T47D (cell line): ENCODE measurements at places on chromosomes 12 and 14.

DNA sequence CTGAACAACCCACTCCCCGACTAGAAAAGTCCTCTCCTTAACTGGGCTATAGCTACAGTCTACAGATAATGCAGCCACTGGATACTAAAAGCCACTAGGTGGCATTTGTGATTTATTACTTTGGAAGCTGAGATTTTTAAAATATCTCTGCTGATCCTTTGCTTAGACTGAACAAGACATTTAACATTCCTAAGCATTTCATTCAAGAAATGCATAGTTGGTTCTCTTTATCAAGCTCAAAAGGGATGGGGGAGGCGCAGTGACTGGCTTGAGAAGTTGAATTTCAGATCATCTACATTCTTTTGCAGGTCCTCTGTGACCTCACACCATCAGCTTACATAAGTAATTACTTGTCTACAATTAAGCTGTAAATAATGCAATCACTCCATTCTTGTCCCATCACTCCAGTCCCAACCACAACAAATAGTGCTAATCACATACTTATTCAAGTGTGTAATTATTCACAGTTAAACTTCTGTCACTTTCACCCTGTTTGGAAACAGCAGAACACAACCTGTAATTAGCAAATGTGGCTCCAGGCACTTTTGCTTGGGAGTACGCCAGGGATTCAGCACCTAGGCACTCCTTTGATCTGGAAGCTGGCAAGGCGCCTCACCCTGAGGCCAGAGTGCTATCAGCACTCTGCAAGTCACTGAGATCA is 203.6 kb downstream of the NOVA1 start:
- peak; percentile 49 for DNase-seq

DNA sequence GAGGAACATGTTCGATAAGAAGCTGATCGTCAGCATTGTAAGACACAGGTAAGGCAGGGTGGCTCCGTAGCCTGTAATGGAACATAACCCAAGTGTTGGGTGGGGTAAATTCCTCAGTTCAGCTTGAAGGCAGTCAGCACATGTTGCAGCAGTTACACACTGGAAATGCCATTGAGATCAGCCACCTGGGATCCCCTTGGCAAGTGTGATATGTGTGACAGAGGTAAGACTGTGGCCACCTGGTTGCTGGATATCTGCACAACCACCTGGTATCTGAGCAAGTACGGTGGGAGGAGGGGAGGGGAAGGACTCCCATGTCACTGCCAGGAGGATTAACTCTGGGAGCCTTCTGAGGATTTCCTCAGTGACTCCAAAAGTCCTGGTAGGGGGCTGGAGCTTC is 158.0 kb upstream of the CAND1 start:
- DNase-seq: no peak

- DNase-seq: peak; percentile 58
Measured at GRCh38 chr14:91303091-91303923, 58.8 kb upstream of the GPR68 start.

GRCh38 chr12:1322821-1323220 is 271.6 kb downstream of the FBXL14 start:
- no peak for DNase-seq

DNA sequence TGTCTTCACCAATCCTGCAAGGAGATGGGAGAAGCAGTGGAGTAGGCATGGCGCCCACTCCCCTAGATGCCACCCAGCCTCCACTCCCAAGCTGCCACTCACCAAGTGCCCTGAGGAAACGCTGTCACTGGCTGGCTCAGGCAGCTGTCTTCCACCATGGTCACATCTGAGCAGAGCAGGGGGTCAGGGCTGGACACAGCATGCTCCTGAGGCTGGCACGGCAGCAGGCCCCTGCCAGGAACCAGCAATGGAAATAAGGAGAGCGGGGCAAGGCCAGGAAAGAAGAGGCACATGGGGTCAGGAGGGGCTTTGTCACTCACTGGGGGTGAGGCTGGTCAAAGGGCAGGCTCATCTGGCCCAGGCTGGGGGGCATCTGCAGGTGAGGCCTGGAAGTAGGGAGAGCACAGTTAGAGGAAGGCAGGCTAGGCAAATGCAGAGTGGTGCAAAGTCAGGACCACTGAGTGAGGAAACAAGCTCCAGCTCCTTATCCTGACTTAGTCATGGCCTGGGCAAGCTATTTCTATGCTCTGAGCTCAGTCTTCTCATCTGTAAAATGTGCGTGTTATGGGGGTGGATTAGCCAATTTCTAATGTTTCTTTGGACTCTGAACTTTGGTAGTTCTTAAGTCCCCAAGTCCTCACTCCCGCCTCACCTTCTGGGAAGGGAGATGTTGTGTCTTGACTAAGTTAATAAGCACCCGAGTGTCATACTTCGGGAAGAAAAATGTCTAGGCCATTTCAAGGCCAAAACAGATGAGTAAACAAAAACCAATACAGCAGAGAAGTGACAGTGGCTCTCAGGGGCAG is 8.0 kb downstream of the NAB2 start:
- no peak for DNase-seq

DNA sequence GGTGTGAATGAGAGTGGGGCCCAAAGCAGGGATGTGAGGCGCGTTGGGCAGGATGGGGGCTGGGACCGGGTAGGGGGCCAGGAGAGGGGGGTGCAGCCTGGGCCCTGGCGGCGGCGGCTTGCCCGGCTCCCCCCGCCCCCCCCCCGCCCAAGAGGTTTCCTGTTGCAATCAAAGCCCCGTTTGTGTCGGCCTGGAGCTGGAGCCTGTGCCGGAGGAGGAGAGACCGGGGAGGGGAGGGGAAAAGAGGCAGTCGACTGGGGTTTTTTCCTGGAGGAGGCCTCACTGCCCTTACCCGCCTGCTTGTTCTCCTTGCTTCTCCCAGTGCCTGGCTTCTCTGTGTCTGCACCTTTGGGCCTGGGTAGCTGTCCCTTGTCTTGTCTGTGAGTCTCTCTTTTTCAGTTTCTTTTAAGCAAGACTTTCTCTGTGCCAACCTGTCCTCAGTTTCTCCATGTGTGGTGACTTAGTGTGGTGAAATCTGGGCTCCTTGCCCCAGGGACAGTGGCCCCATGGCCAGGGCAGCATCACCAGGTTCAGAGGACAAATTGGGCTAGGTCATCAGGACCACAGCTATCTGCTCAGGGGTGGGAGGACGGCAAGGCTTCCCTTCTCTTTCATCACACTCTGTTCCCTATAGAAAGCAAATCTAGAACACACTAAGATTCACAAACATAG is 8.5 kb downstream of the RARG start:
- DNase-seq: no peak

GRCh38 chr12:77606348-77606747 is 224.3 kb upstream of the NAV3 start:
- no peak for DNase-seq

- no peak for DNase-seq
Measured at GRCh38 chr12:33988197-33988805, 34.0 kb upstream of the ALG10 start.

- no peak for DNase-seq
Measured at GRCh38 chr12:122851820-122852219, 16.6 kb downstream of the HIP1R start.

- no peak for DNase-seq
Measured at GRCh38 chr14:92711976-92712653, 36.3 kb downstream of the LGMN start.

GRCh38 chr12:124433147-124433874 is 134.1 kb downstream of the NCOR2 start:
- no peak for DNase-seq

DNA sequence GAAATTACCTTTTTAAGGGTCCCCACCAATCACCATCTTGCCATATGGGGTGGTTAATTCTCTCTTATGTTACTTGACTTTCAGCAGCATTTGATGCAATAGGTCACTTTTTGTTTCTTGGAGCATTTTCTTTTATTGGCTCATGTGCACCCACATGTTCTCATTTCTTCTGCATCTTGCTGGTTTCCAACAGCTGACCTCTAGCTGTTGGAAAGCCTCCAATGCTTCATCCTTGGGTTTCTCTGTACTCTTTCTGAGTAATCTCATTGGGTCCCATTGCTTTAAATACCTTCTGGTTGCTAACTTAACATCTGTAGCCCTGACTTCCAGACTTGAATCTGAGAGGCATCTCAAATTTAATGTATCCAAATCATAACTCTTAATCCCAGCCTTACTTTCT is 116.8 kb downstream of the CRADD start:
- DNase-seq: no peak

- no peak for DNase-seq
Measured at GRCh38 chr12:29147731-29148595, 1.1 kb upstream of the FAR2 start.

DNA sequence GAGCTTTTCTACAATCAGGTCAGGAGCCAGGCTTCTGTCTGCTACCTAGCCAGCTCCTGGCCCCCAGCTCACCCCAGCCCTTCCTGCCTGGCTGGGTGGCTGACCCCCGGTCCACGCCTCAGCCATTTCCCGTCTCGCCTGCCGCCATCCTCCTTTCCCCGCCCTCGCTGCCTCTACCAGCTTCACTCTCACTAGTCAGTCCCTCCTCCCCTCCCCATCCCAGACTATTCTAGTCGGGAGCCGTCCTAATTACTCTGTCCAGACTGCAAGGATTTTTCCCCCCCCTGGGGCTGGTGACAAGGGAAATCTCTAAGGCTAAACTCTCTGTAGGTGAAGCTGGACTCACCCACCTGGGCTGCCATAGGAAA is 825 bp downstream of the DHH start:
- no peak for DNase-seq

DNA sequence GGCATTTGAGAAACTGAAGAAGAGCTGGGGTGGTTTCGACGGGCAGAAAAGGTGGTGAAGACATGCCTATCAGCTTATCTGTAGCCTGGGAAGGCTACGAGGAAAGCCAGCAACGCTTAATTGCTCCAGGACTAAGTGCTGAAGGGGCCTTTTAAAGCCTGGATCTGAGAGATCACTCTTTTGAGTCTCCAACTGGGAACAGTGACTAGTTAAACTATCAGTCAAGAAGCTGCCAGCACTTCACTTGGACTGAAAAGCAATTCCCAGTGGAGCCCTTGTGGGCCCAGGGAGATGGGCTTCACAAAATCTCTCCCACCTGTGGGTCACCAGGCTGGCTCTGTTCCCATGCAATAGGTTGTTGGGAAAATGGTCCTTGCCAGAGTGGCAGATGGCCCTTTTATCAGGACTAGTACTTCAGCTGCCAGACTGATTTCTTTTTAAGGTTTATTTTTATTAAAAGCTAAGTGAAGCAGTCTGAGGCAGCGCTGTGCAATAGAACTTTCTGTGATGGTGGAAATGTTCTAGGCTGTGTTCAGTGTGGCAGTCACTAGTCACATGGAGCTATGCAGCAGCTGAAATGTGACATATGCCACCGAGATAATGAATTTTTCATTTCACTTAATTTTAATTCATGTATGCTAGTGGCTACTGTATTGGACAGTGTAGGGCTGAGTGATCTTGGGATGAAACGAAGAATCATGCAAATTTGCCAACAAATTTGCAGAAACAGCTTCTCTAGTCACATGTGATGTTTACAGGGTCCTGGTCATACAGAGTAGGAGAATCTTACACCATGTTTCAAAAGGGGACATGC is 276.8 kb downstream of the PCNX1 start:
- DNase-seq: no peak

DNA sequence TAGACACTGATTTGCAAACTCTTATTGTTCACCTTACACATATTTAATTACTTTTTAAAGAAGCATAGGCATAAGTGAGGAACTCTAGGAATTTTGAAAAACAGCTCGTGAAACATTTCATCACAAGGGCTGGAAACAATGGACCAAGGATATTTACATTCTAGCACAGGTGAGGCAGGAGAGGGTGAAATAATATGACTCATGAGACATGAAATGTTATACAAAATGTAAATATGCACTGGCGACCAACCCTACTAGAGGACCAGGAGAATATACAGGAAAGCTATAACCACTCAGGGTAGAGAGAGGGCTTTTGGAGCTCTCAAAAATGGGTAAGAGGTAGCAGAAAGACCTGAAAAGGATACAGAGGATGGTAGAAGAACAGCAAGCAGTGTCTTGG is 115.3 kb downstream of the PTGER2 start:
- DNase-seq: no peak

DNA sequence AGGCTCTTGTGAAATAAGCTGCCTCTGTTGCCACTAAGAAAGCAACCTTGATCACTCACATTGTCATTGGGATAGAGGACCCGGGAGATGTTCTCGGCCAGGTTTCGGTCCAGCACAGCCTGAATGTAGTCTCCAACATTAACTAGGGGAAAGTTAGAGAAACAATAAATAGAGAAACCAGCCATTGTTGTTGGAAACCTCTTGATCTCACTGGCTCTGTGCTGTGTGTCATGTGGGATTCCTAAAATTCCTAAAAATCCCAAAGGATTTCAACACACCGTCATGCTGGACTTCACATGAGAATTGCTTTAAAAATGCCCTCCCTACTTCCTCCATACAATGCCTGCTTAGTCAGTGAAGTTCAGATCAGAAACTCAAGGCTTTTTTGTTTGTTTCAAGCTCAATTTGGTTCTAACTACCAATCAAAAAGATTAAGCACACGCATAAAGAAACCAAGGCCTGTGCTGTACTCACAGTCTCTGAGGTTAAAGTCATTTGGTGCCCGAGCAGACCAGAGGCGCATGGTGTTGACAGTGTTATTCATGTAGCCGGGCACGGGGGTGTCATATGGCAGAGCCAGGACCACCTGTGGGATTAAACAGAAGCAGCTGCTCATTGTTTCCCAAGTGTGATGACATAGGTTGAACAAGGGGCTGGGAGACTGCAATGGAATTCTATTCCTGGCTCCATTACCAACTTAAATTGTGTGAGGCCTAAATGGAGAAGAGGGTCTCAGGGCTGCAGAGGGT is 23.6 kb downstream of the PYGL start:
- DNase-seq: no peak
